ENCODE measurements at places on chromosomes 7 and 10. TPM values are rescaled to one million over a fixed set of nuclear protein-coding genes. Genes with fewer than 3 reads are reported as not detected.

Gene TLL2
- total RNA-seq, result under 0.01 TPM

Gene CWF19L1
- total RNA-seq, result 21.8 TPM

Gene ELN
- total RNA-seq, result 198 TPM

Gene GPAM
- 12.9 TPM for total RNA-seq

Gene WEE2
- total RNA-seq, result not detected

Gene ACHE
- total RNA-seq, result not detected

Gene FKBP9
- total RNA-seq, result 300 TPM

Gene OR2A7
- total RNA-seq, result 1.9 TPM

Gene ITGA8
- not detected for total RNA-seq

Gene MBLAC1
- 1.2 TPM for total RNA-seq

Gene RBM20
- total RNA-seq, result 0.39 TPM

Gene PPP1R3C
- total RNA-seq, result 175 TPM

Gene GTF2IRD1
- total RNA-seq, result 19.6 TPM

Gene DNAJC12
- total RNA-seq, result 1.4 TPM

Gene MUC12
- total RNA-seq, result not detected

Gene PAPOLB
- 0.39 TPM for total RNA-seq

Gene POR
- total RNA-seq, result 46.5 TPM

Gene BTAF1
- total RNA-seq, result 47.2 TPM

Gene C10orf143
- 2.5 TPM for total RNA-seq

Gene GATA3
- total RNA-seq, result 0.11 TPM

Gene SEPTIN14
- not detected for total RNA-seq

Gene AKR1C2
- total RNA-seq, result 139 TPM

Gene LRRC18
- total RNA-seq, result not detected

Gene GPR15LG
- total RNA-seq, result not detected

Gene SEMA3C
- total RNA-seq, result 669 TPM

Gene HOGA1
- total RNA-seq, result 5.0 TPM

Gene MYOZ1
- total RNA-seq, result 0.26 TPM

Gene CYP3A4
- not detected for total RNA-seq

Gene CCDC71L
- 33.8 TPM for total RNA-seq

Gene CPA4
- total RNA-seq, result 250 TPM

Gene FAM24B
- 4.1 TPM for total RNA-seq

Gene ADAM12
- total RNA-seq, result 93.8 TPM

Gene GNB2
- 63.1 TPM for total RNA-seq

Gene GTF2IRD2
- 15.3 TPM for total RNA-seq

Gene GNG11
- total RNA-seq, result 15.2 TPM

Gene PPP1R17
- not detected for total RNA-seq

Gene CALHM3
- not detected for total RNA-seq

Gene TUBAL3
- total RNA-seq, result not detected

Gene FEZF1
- total RNA-seq, result not detected

Gene HOXA3
- total RNA-seq, result 9.4 TPM

Gene KCND2
- total RNA-seq, result not detected

Gene PCLO
- 0.13 TPM for total RNA-seq

Gene OR2A12
- total RNA-seq, result under 0.01 TPM

Gene ABCF2
- total RNA-seq, result 55.0 TPM

Gene NPC1L1
- total RNA-seq, result under 0.01 TPM

Gene LRRD1
- 0.65 TPM for total RNA-seq

Gene ANKRD30A
- not detected for total RNA-seq

Gene MET
- total RNA-seq, result 84.0 TPM

Gene ADCY1
- 0.43 TPM for total RNA-seq

Gene GPC2
- total RNA-seq, result 0.52 TPM

Gene CFAP69
- total RNA-seq, result 12.3 TPM

Gene FAM25C
- total RNA-seq, result not detected

Gene ENO4
- 1.1 TPM for total RNA-seq

Gene POM121
- 7.2 TPM for total RNA-seq

Gene PAOX
- total RNA-seq, result 4.2 TPM

Data from articular chondrocyte of knee joint (primary cell).